ENCODE measurements at places on chromosomes 12 and 14. TPM values are rescaled to one million over a fixed set of nuclear protein-coding genes. Genes with fewer than 3 reads are reported as not detected.

Gene DCN
- total RNA-seq, result not detected

Gene RNF212B
- total RNA-seq, result not detected

Gene OTOGL
- total RNA-seq, result not detected

Gene IGFBP6
- 254 TPM for total RNA-seq

Gene SLCO1B3
- 16.2 TPM for total RNA-seq

Gene CLEC2D
- total RNA-seq, result 0.24 TPM

Gene ISM2
- total RNA-seq, result 0.38 TPM

Gene UNC79
- 0.01 TPM for total RNA-seq

Gene SMOC1
- total RNA-seq, result 25.5 TPM

Gene FOS
- total RNA-seq, result 9.8 TPM

Gene JDP2
- 40.9 TPM for total RNA-seq

Gene ANKS1B
- 0.45 TPM for total RNA-seq

Gene PRB2
- total RNA-seq, result not detected

Gene RNASE2
- total RNA-seq, result not detected

Gene GYS2
- 0.05 TPM for total RNA-seq

Gene KRT6C
- total RNA-seq, result not detected

Gene ARHGDIB
- total RNA-seq, result 2.1 TPM

Gene PPFIA2
- not detected for total RNA-seq

Gene DENR
- 60.5 TPM for total RNA-seq

Gene CAPZA3
- total RNA-seq, result not detected

Gene RPL10L
- total RNA-seq, result not detected

Gene NGB
- not detected for total RNA-seq

All from A549 treated with ZK216348 at 1 μM for 4 hours (cell line).